ENCODE measurements at places on chromosomes 7 and 10.

DNA sequence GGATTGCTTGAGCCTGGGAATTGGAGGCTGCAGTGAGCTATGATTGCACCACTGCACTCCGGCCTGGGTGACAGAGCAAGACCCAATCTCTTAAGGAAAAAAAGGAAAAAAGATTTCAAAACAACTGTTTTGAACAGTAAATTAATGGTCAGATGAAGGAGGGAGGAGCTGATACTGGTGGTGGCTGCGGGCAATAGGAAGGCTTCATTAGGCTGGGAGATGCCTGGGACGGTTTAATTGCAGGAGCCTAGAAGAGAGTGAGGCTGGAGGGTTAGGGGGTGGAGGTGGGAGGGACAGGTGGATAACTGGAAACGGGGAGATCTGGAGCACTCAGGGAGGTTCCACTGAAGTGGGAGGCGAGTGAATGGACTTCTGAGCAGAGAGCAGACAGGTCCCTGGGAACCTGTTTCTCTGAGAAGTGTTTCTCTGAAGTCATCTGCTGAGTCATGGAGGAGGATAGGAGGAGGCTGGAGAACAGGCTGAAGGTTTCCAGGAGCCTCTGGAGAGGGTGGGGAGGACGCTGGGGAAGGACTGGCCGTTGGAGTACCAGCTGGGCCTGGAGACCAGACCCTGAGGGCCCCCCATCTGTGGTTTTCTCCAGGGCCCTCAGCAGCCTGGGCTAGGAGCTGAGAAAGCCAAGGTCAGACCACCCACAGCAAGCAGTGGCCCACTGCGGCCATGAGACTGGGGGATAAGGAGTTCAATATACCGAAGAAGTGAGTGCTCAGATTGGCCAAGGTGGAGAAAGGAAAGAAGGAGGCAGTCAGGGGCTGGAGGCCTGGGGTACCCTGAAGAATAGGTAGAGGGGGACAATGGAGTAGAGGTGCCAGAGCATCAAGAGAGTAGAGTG, 14.4 kb upstream of the YWHAG start:
- no peak for DNase-seq

DNA sequence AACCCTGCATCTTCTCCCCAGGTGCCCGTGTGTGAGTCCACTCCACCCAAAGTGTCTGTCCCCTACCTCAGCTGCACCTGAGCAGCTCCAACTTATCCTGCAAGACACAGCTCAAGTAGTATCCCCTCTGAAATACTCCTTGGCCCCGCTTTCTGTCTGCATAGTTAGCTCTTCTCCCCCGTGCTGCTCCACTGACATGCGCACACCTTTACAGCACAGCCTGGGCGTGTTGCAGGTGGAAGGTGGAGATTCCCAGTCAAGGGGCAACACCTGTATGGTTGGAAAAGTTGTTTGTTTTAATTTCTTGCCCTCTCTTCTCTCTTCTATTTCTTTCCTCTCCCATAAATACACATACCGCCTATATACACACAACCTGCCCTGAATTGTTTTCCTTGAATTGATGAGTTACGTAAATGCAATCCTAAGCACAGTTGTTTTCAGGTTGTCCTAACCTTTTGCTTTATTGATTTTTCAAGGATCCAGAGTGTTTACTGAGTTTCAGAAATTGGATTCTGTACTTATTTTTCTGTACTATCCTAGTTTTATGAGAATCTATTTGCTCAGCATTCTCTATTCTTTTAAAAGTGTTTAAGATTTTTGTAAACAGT, 14.9 kb downstream of the MET start:
- DNase-seq, result no peak

GRCh38 chr10:101140084-101140949, 9.2 kb downstream of the TLX1 start:
- no peak for DNase-seq

DNA sequence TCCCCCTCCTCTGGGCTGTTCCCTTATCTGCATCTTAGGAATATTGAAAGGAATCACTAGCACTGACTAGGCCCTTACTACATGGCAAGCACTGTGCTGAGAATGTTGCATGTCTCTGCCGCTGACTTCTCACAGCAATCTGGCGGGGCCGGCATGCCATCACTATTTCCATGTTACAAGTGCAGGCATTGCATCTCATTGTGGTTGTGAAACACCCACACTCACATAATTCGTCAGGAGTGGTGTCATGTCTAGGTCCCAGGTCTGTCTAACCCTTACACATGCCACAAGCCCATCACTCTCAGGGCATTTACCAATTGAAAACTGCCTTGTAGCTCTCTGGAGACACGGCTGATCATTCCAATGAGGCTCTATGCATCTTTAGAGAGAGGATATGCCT, 8.5 kb upstream of the IL2RA start:
- DNase-seq, result no peak

GRCh38 chr10:119026301-119027110, 3.0 kb upstream of the NANOS1 start:
- DNase-seq, result no peak

GRCh38 chr7:70630440-70630817, 501.5 kb upstream of the GALNT17 start:
- no peak for DNase-seq

All from activated effector memory CD4-positive, alpha-beta T cell treated with Interleukin-2 at 50 U/mL for 16 hours (primary cell).